Calu3 (cell line): ENCODE measurements at places on chromosomes 1 and 21.

DNA sequence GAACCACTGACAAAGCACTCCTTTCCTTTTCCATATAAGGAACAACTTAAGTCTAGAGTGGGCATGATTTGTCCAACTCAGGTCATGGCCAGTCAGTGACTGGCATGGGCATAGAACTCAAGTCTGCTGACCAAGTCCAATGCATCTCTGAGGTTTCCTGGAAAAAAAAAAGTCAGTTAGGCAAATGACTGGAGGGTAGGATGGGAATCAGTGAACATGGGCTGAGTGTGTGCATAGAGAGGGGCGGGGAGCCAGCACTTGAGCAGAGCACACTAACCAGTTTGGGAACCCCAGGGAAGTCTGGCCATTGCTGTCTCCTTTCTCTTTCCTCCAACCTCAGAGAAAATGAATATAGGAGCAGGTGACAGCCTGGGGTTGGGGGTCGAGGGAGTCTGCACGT, 53.6 kb upstream of the FMOD start:
- no peak for DNase-seq

DNA sequence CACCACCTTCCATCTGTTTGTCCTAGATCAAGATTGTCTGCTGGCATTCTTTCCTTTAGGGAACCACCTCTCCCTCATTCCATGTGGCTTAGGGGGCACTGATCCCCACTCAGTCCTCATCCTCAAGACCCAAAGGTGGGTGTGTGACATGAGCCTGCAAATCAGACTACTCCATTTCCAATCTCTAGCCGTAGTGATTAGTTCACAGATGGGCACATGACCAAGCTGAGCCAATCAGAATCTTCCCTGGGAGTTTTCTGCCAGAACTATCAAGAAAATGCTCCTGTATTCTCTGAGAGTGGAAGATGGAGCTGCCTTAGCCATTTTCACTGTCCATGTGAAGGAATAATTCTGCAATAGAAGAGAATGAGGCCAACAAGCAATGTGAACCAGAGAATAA, 19.3 kb upstream of the PTPRF start:
- no peak for DNase-seq

DNA sequence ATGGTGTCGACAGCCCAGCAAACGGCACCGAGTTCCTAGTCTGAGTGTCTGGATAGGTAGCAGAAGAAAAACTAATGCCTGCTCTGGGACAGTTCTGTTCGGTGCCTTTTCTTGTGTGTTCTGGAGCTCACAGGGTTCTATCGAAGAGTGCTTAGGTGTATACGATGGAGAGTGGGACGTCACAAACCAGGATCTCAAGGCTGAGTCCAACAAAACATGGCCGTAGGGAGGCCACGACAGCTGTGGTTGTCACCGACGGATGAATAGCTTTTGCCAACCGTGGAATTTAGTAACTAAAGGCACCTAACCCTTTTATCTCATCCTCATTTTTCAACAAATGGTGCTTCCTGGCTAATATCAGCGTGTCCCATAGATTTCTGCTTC, 635 bp upstream of the SYNJ1 start:
- DNase-seq, result no peak

DNA sequence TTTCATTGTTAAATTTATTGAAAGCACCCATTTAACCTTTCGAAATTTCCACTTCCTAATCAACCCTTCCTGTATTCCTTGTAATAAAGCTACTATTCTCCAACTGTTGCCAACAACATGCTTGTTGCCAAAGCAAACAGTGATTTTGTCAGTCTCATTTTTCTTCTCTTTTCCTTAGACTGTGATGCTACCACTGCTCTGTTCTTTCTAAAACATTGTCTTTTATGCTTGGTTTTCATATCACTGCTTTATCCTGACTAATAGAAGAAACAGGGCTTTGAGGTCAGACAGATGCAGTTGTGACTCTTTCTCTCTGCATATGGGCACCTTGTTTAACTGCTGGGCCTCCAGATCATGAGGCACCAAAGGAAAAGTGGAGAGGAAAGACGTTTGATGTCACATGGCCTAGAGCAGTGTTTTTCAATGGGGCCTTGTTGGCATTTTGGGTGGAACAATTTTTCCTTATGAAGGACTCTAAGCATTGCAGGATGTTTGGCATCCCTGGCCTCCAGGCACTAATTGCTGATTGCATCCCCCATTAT, 56.1 kb downstream of the HMCN1 start:
- DNase-seq, result no peak

GRCh38 chr1:34591751-34592629, 162.9 kb upstream of the GJB5 start:
- DNase-seq, result no peak

- DNase-seq, result no peak
Measured at GRCh38 chr1:238606896-238607295, 716.2 kb upstream of the ZP4 start.

DNA sequence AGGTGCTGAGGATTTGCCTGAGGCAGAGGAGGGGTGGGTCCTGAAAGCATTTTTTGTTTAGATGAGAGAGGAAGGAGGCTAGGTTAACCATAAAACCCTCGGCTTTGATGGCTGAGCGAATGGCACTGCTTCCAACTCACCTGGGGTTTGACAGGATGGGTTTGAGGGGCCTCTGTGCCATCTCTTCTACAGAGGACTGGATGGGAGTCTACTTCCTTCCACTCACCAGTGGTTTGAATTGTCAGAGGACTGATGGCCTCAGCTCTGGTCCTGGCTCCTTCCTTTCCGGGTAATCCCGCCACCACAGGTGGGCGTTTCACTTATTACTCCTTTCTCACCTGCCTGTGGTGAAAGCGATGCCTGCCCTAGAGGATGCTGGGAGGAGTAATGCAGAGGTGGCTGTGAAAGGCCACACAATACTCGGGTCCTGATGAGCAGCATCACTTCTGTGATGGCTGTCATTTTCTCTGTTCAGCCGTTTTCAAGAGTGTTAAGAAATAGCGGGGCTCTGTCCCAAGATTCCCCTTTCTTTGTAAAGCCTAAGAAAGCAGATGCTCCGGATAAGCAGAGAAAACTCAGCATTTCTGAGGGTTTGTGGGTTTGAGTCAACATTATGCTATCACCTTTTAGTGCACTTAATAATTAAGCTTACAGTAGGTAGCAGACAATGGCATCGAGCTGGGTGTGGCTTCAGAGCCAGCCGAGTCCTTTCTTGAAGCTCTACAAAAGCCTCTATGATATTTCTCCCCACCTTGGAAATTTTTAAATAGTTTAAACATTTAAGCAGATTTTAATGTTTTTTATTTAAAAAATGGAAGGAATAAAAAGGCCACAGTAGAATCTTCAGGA, 220.7 kb downstream of the HLX start:
- DNase-seq, result no peak

GRCh38 chr21:36330904-36331303, 10.9 kb downstream of the MORC3 start:
- peak; percentile 31 for DNase-seq

GRCh38 chr1:25650289-25650576, 33.6 kb downstream of the MAN1C1 start:
- no peak for DNase-seq

DNA sequence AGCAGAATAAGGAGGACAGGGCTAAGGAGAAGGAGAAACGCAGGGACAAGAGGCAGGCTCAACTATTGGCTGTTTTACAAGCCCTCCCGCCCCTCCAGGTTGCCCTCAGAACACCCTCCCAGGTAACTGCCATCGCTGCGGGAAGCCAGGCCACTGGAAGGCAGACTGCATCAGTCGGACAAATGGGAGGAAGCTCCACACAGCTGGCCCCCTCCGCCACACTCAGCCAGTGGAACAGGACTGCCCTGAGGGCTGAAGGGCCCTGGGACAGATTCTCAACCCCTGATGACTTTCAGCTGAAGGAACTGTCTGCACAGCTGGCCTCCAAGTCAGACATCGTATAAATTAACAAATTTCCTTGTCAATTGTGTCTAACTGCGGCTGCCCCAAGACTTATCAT, 21.8 kb downstream of the LRRC3 start:
- no peak for DNase-seq

- peak; percentile 65 for DNase-seq
Measured at GRCh38 chr1:30379684-30380624, 343.4 kb downstream of the MATN1 start.

DNA sequence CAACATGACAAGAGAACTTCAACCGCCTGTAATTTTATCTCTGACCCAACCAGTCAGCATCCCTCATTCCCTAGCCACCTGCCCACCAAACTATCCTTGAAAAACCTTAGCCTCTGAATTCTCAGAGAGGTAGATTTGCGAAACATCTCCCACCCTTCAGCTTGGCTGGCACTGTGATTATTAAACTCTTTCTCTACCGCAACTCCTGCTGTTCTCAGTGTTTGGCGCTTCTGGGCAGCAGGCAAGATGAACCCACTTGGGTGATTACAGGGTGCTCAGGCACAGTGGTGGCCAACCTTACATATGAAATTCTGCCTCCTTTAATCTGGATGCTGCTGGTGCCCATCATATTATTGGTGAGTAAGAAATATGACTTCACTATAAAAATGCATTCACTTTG, 22.1 kb downstream of the CCDC190 start:
- DNase-seq, result no peak

GRCh38 chr1:212629450-212630157, 21.0 kb downstream of the ATF3 start:
- DNase-seq, result no peak

- no peak for DNase-seq
Measured at GRCh38 chr1:177710696-177711620, 258.9 kb downstream of the SEC16B start.

GRCh38 chr1:25096307-25097150, 135.8 kb downstream of the SYF2 start:
- no peak for DNase-seq

GRCh38 chr1:35506960-35507912, 50.0 kb downstream of the KIAA0319L start:
- no peak for DNase-seq

- no peak for DNase-seq
Measured at GRCh38 chr1:73463873-73464272, 734.1 kb downstream of the LRRIQ3 start.

- peak; percentile 11 for DNase-seq
Measured at GRCh38 chr1:43143441-43143888, 28.6 kb downstream of the EBNA1BP2 start.

GRCh38 chr21:19844334-19844733, 1153.9 kb upstream of the NCAM2 start:
- DNase-seq, result no peak

- no peak for DNase-seq
Measured at GRCh38 chr1:220323717-220324116, 51.5 kb upstream of the RAB3GAP2 start.

DNA sequence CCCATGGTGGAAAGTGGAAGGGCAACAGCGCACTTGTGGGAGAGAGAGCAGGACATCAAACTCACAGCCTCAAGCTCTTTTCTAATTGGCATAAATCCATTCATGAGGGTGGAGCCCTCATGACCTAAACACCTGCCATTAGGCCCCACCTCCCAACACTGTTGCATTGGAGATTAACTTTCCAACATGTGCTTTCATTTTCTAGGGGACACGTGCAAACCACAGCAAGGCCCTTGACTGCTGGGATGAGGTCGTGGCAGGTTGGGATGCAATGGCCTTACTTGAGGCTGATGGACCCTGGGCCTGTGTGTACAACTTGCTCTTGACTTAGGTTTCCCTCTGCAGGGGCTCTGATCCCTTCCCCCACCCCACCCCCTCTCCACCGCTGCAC, 35.9 kb upstream of the NEK2 start:
- no peak for DNase-seq

DNA sequence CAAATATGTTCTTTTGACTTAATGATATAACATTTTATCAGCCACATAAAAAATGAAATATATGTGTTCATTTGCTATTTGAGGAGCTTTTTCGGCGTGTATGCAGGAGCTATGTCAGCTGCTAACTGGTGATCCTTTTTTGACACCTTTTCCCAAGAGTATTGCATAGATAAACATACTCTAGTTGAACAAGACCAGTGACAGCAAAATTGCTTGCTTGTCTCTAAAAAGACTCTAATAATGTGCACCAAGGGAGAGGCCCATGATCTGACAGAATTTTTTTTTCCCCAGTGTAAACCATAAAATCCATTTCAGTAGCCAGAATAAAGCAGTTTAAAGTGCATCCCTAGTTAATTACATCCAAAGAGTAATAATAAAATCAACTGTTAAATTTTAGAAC, 103.6 kb upstream of the BARHL2 start:
- DNase-seq, result no peak

DNA sequence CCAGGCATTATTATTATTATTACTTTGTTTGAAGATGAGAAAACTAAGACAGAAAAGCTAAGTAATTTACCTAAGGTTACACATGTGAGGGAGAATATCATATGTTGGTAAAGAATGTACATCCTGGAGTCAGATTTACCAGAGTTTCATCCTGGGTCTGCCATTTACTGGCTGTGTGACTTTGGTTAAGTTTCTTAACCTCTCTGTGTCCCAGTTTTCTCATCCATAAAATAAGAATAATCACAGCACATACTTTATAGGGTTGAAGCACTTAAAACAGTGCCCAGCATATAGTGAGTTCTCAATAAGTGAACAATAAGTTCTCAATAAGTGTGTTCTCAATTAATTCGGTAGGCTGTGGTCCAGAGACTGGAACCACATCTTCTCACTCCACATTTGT, 32.5 kb downstream of the UBE2U start:
- DNase-seq, result no peak

- no peak for DNase-seq
Measured at GRCh38 chr1:97120806-97121205, 399.2 kb downstream of the PTBP2 start.

DNA sequence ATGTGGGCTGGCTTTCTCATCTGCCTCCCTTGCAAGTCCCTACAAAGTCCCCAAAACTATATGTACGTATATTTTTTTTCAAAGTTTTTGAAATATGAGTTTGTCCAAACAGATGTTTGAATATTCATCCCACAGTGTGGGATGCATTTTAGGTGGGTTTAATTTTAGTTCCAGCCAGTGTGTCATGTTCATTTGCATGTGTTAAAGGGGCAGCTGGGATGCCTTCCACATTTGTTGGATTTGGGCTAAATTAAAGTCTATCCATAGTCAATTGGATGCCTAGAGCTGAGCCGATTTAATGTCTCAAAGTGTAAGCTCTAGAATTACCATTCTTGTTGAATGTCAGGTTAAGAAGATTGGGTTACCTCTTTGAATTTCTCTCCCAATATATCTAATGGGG, 139.2 kb downstream of the GALNT2 start:
- DNase-seq, result no peak

DNA sequence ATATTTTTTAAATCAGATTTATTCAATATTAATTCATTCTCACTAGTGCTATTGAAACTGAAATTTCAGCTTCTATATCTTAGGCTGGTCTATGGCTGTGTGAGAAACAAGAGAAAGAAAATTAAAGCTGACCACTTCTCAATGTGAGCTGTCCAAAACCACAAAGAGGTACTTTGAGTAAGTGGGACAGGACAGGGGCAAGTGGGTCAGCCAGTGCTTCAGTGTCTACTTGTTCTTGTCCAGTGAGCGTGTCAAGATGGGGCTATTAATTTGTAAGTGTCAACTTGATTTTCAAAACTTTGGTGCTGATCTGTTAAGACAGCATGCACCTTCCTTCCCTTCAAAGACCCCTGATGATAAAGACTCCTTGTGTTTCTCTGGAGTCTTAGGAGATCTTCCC, 533.9 kb downstream of the PLPP3 start:
- DNase-seq, result no peak

GRCh38 chr1:245683676-245684075, 528.9 kb downstream of the KIF26B start:
- DNase-seq, result no peak
